Head of caudate nucleus (tissue), 42 donors: ENCODE measurements at places on chromosomes 4 and X.

GRCh38 chr4:41559940-41560516 lies 22.1 kb downstream of the LIMCH1 start:
- no peak for DNase-seq

DNA sequence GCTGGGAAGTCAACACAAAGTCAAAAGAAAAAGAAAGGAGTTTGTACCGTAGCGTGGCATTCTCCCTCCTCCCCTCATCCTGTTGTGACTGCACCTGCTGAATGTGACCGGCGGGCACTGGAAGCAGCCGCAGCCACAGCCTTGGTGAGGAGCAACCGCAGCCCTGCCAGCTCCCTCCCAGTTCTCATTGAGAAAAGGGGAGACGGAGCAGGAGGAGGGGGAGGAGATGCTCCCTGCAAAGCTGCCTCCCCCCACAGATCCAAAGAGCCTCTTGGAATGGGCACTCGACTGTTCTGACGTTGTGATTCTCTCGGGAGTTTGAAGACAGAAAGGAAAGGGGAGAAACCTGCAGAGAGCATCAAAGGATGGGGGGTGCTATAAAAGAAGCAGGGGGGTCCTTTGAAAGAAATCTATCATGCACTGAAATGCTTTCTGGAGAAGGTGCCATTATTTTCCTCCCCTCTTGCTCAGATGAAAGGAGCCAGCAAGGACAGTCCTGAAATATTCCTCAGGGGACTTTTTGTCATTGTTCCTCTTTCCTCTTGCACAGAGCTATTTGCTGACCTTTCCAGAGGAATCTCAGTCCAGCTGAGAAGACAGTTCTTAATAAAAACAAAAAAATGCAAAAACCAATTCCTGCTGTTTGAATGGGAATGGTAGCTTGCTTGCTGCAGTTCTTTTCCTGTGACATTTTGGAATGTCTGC lies 429.7 kb downstream of the MAPK10 start:
- DNase-seq, result no peak

- no peak for DNase-seq
Observed at GRCh38 chrX:124605511-124605910, 259.1 kb downstream of the SH2D1A start.

DNA sequence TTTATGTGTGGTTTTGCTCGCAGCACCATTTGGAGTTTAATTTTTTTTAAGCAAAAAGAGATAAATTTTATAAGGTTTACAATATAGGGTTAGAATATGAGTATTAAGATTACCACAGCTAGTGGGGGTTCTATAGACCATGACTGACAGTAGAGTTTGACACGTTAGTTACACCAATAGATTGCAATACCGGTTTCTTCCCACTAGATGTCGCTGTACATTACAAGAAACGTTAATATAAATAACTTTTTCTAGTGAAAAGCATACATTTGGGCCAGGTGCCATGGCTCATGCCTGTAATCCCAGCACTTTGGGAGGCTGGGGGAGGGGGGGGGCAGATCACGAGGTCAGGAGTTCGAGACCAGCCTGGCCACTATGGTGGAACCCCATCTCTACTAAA lies 433.6 kb downstream of the MAGEB5 start:
- DNase-seq, result no peak
